Effector CD8-positive, alpha-beta T cell (primary cell): ENCODE measurements at places on chromosomes 12 and 14.

DNA sequence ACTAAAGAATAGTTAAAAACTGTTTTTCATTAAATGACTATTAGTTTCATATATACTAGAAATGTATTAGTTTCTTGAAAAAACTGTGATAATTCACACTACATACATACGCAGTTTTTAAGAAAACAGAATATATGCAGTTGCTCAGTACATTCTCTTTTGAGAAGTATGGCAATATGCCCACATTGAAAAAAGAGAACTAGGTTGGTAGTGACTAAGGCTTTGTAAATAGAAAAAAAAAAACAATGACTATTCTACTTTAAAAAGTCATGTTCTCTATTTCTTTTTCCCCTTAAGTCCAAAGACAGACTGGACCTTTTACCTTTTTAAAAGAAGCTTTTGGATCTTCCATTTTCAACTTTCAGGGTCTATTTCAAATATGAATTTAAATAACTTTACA is 25.0 kb downstream of the SNX6 start:
- no peak for DNase-seq

GRCh38 chr12:125418902-125419564 is 353.8 kb downstream of the AACS start:
- DNase-seq: no peak

DNA sequence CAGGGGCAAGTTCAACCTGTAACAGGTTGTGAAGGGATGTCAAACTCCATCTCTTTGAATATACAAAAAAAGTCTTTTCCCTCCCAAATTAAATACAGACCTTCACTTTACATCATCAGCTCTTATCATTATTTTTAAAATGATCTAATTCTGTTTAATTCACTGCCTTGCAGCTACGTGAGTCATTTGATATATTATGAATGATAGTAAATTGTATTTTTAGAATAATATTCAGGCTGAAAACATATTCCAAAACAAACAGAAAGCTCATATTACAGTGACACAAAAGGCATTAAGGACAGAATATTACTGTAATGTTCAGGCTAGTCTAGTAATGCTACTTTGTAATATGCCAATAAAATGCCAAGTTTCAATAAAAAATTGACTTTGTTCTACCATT is 53.3 kb downstream of the BCAT1 start:
- no peak for DNase-seq

GRCh38 chr12:69779928-69780327 is 41.3 kb downstream of the RAB3IP start:
- DNase-seq: no peak

GRCh38 chr12:6824085-6824775 is 2.6 kb downstream of the GPR162 start:
- no peak for DNase-seq
